SJSA1 (cell line): ENCODE measurements at places on chromosomes 7 and 10. TPM values are rescaled to one million over a fixed set of nuclear protein-coding genes. Genes with fewer than 3 reads are reported as not detected.
A peak's percentile ranks its signal among the peaks of the same experiment; 100 is the strongest.

DYDC1 gene
- not detected in 2 replicates for total RNA-seq

KRIT1 gene
- total RNA-seq = 35.0 and 42.0 TPM in 2 replicates

ANKRD2 gene
- 0.22 TPM in 1 of 2 replicates, not detected in the other for total RNA-seq

EVX1 gene
- total RNA-seq = not detected in 2 replicates

DNA sequence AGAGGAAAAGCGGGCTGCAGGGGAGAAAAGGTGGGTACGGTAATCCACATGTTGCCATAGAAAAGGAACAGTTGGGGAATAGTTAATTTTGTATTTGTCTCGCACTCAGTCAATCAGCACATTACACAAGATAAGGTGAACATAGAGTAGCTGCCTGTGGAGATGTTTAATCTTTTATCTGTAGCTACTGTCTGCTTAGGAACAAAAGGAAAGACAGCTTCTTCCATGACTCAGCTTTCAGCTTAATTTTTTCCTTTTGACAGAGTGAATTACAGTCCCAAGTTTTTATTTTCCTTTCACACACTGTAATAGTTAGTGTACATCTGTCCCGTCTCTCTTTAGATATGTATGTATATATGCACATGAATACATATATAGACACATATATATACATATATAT is 39.3 kb upstream of the PODXL start:
- no peak for DNase-seq

GRCh38 chr7:142880876-142881505 is 4.6 kb downstream of the TRPV6 start:
- peak; percentile 20 for DNase-seq

DNA sequence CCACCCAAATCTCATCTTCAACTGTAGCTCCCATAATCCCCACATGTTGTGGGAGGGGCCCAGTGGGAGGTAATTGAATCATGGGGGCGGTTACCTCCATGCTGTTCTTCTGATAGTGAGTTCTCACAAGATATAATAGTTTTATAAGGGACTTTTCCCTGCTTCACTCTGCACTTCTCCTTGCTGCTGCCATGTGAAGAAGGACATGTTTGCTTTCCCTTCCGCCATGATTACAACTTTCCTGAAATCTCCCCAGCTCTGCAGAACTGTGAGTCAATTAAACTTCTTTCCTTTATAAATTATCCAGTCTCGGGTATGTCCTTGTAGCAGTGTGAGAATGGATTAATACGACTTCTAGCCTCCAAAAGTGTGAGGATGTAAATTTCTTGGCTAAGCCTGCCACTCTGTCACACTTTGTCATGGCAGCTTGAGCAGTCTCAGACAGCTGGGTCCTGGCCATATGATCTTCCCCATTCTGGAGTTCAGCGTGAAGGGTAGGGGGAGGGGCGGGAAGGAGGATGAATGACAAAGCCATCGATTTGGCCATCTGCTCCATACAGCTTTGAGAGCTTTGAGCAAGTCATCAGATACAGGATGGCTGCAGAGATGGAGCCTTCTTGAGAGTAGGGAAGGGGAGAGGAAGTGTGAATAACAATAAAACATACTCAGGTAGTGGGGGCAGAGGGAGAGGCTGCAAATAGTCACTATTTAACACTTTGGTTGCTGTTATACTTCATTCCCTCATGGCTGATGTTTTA is 19.1 kb upstream of the INPP5F start:
- DNase-seq = no peak

GRCh38 chr10:77441353-77442166 is 196.0 kb downstream of the KCNMA1 start:
- DNase-seq = no peak

DNA sequence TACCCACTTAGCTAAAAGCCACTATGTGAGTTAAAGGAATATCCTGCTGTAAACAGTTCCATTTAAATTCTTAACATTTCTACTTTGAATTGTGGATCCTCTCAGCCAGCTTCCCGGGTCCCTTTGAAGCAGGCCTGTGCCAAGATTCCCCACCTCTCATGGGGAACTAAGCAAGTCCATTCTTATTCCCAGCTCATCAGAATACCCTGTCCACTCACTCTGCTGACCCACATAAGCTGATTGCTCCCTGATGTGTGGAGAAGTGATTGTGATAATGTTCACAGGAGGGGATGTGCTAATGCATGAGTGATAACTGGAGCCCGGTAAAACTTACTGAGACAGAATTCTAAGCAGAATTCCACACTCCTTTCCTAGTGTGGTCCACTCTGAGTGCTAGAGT is 709.7 kb downstream of the CNTNAP2 start:
- no peak for DNase-seq

- DNase-seq = no peak
Observed at GRCh38 chr10:62616885-62617590, 187.5 kb upstream of the ADO start.

DNA sequence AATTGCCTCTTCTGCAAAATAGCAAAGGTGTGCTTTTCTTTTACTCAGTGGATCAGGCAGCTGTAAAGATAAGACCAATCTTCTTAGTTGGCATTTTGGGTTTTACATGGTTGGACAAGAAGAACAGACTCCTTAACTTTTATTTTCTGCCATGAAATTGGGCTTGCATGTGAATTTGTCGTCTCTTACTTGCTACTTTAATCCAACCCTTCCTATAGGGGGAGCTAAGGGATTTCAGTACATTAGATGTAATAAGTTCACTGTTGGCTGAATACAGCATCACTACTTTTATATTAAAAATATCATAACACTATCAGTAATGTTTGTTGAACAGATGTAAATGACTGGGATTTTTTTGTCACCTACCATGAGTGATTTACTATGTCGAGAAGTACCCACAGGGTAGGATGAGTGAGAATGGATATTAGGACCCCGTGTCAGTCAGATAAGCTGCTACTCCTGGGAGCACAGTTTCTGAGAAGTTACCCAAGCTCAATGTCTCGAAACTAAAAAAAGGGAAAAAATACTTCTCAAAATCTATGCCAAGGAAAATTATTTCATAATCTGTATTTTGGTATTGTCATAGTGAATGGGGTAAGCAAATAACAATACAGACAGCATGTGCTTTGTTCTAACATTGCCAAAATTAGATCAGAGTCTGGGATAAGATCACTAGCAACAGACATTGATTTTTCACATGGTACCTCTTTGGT is 127.4 kb upstream of the AGR3 start:
- DNase-seq = no peak

DNA sequence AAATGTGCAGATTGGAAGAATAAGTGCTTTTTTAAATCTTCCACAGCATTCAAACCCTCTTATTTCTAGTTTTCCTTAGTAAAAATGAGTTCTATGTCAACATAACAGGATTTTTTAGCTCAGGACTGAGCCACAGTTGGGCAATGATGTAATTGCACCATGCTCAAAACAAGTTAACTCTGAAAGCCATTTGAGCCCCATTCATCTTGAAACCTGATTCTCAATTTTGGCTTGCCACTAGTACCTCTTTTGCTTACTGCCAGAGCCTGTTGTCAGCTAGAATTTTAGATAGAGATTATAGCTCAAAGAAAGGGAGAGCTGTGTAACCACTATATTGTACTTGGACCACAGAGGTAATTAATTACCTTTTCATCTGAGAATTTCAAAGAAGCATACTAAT is 1028.5 kb upstream of the PHF14 start:
- no peak for DNase-seq

GRCh38 chr7:81882086-81882485 is 112.2 kb upstream of the HGF start:
- no peak for DNase-seq

GRCh38 chr10:86287110-86287793 is 79.3 kb downstream of the GRID1 start:
- DNase-seq = peak; percentile 33

- DNase-seq = no peak
Observed at GRCh38 chr7:153939177-153939576, 113.0 kb upstream of the DPP6 start.

- DNase-seq = no peak
Observed at GRCh38 chr7:36802459-36803135, 78.3 kb upstream of the AOAH start.
